Melanocyte of skin (primary cell): ENCODE measurements at places on chromosomes 3 and 15. TPM values are rescaled to one million over a fixed set of nuclear protein-coding genes. Genes with fewer than 3 reads are reported as not detected.

The XCR1 gene
- total RNA-seq = not detected in 2 replicates

The IMPG2 gene
- under 0.01 and 0.31 TPM in 2 replicates for total RNA-seq

The ARHGAP11A gene
- 9.8 and 10.0 TPM in 2 replicates for total RNA-seq

The CCR4 gene
- total RNA-seq = not detected in 2 replicates

The CHRM5 gene
- not detected in 2 replicates for total RNA-seq
